ENCODE measurements at places on chromosomes 1 and 21.
A peak's percentile ranks its signal among the peaks of the same experiment; 100 is the strongest.

- no peak for DNase-seq
Observed at GRCh38 chr21:27713154-27714109, 746.5 kb upstream of the ADAMTS5 start.

- no peak for DNase-seq
Observed at GRCh38 chr1:92543131-92544055, 56.7 kb upstream of the GFI1 start.

DNA sequence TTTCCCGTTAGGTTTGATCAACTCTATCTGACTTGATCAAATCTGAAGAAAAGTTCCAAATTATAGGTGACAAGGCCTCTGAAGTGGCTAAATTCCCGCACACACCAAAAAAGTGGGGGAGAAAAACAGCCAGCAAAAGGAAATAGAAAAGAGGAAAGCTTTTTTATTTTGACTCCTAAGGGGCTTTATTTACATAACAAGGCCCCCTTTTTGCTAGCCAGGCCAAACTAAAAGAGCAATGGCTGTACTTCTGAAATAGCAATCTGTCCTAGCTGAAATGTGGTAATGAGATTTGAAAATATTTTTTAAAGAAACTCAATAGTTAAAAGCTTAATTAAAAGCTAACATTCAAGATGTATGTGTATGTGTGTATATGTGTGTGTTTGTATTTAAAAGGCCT is 311.5 kb upstream of the POGK start:
- no peak for DNase-seq

DNA sequence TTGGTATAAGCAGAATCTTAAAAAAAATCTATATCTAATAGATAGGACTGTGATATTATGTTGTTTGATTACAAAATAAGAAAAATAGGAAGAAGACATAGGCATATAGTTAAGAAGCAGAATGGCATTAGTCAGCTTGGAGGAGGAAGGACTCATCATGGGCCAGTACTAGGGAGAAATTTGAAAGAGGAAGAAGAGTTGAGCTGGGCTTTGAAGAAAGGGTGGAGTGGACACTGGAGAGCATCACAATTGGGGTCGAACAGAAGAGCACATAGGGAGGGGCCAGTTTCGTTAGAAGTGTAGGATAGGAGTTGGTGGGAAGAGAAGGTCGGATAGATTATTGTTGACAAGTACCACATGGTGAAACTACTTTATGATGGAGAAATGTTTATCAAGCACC is 129.3 kb downstream of the CACHD1 start:
- no peak for DNase-seq

GRCh38 chr21:35643176-35643575 is 417.1 kb downstream of the SETD4 start:
- DNase-seq = no peak

DNA sequence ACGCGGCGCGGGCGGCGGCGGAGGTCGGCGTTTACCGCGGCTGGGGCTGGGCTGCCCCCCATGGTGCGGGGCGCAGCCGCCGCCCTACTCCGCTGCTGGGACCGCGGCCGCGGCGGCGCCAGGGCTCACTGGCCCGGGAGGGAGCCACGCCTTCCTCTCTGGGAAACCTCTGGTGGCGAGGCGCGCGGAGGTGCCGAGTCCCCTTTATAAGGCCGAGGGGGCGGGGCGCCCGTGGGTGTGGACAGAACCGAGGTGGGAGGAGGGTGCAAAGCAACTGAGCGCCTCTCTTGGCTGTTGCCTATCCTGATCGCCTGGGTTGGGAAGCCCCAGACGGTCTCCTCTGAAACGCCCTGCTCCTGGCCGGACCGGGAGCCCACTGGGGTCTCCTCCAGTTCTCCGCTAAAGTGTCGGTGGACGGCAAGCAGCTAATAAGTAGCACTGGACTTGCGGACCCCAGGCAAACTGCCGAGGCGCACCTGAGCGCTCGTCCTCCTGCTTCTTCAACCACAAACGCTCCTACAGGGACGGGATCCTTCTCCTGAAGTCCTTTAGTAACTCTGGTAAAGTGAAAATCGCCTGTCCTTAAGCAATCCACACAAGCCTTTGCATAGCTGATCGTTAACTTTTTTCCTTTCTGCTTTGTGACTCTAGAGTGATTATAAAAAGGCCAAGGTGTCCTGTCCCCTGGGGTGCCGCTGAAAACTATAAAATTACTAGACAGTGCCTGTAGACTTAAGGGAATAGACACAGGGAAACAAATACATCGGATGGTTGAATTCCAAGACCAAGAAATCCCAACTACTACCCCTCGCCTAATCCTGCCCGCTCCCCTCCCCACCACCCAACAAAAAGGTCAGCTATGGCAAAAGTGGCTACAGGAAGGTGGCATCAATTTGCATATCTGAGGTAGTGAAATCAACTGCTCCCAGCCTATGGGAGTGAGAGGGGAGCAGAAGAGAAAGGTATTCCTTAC is at the start of gene PTGER3:
Gene PTGER3, minus strand, starts transcription at position 182 of the 973 bp plus-strand sequence. CDS start 239 bp downstream, outside the sequence.
- no peak for DNase-seq

GRCh38 chr1:29222686-29223085 is 8.0 kb downstream of the MECR start:
- DNase-seq = no peak

GRCh38 chr1:64235910-64236309 is 32.5 kb downstream of the UBE2U start:
- no peak for DNase-seq

DNA sequence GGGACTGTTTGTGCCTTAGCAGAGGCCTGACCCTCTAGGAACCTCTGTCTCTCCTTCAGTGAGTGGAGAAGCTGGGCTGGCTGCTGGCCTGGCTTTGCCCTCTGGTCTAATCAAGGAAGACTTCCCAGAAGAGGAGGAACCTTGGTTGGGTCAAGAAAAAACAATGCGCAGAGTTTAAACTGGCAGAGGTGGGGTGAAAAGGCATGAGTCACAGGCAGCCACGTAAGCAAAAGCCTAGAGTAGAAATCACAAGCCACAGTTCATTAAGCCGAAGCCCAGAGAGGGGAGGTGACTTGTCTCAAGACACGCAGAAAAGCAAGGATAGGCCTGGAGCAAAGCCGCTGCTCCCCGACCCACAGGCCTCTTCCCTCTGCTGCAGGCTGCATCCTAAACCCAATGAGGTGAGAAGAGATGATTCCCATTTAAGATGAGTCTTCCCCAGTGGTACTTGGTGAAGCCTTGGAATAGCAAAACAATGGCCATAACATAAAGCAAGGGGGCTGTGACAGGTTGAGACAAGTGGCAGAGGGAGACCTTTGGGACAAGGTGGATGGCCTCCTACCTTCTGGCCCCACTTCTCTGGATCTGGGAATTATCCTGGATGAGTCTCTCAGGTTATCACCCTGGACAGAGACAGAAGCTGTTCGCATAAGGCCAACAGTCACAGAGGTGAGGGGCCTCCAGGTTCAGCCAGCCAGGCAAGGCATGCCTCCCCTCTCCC is 7.7 kb downstream of the PDZK1IP1 start:
- DNase-seq = peak; percentile 67

DNA sequence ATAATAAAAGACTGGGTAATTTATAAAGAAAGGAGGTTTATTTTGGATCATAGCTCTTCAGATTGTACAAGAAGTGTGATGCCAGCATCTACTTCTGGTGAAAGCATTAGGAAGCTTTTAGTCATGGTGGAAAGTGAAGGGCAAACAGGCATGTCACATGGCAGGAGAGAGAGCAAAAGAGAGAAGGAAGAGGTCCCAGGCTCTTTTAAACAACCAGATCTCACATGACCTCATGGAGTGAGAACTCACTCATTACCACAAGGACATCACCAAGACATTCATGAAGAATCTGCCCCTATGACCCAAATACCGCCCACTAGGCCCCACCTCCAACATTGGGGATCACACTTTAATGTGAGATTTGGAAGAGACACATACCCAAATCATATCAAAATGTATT is 10.0 kb downstream of the RPTN start:
- no peak for DNase-seq

- DNase-seq = no peak
Observed at GRCh38 chr1:207867136-207868109, 43.5 kb downstream of the CD34 start.

DNA sequence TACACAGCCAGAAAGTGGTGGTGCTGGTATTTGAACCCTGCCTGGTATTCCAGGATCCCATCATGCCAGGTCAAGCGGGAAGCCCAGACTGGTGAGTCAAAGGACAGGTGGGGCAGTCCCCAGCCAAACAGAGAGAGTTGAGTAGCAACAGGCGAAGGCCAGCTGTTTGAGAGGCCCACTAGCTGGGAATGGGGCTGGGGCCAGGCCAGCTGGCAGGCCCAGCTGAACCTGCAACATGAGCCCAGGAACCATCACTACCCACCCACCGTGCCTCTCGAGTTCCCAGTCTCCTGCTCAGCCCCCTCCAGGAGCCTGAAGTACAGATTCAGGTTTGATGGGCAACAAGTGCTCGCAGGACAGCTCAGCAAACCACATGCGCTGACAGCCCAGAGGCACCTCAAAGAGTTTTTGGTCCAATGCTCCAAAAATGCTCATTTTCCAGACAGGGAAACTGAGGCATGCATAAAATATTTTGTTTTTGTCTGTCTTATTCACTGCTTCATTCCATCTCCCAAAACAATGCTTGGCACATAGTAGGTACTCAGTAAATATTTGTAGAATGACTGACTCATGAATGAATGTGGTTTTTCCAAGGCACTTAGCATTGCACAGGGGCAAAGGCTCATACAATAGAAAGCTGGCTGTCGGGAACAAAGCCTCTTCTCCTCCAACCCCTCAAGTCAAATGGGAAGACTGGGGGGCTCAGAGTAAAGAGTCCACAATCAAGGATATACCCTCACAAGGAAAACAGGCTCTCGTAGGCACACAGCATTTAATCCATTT is 42.5 kb upstream of the CLIC4 start:
- no peak for DNase-seq

DNA sequence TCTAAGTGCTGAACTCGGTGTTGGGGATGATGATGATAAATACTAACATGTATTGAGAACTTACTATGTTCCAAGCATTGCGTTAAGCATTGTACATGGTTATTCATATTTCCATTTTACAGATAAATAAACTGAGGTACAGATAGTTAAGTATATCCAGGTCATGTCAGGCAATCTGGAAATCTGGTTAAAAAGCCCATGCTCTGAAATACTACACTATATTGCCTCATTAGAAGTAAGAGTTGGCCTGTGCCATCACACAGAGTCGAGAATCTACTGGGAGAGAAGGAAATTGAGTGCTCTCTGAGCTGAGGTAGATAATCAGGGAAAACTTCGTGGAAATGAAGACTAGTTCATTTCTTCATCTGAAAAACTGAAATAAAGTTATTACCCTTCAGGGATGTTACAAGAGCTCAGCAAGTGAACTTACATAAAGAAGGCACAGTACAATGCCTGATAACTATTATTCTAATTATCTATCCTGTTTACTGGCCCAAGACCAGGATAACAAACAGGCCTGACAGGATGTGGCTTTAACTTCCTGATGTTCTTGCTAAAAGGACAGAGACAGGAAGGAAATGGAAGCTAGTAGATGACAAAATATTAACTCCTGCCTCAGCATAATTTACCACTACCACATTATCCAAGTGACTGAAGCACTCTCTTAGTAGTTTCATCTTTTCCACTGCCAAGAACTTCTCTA is 85.6 kb downstream of the EPS15 start:
- DNase-seq = no peak

DNA sequence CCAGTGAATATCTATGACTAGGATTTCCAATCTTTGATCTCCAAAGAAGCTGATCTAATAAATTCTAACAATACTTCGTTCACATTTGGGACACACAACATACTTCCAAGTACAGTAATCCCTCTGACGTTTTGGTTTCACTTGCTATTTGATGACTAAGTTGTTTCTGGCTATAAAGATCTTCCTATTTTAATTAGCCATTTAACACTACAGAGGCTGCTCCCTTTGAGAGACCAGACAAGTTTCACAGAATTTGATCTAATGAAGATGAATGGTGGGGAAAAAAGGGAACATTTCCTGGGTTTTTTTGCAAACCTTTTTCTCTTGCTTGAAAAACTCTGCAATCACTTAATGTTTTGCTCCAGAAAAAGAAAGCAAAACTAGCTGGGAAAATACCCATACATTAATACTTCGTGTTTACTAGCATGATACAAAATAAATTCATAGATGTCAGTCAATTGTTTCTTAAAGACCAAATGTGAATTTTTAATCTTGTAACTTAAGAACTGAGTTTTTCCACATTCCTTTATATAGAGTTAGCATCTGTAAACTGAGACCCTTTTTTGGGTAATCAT is 28.0 kb upstream of the GLIS1 start:
- no peak for DNase-seq

DNA sequence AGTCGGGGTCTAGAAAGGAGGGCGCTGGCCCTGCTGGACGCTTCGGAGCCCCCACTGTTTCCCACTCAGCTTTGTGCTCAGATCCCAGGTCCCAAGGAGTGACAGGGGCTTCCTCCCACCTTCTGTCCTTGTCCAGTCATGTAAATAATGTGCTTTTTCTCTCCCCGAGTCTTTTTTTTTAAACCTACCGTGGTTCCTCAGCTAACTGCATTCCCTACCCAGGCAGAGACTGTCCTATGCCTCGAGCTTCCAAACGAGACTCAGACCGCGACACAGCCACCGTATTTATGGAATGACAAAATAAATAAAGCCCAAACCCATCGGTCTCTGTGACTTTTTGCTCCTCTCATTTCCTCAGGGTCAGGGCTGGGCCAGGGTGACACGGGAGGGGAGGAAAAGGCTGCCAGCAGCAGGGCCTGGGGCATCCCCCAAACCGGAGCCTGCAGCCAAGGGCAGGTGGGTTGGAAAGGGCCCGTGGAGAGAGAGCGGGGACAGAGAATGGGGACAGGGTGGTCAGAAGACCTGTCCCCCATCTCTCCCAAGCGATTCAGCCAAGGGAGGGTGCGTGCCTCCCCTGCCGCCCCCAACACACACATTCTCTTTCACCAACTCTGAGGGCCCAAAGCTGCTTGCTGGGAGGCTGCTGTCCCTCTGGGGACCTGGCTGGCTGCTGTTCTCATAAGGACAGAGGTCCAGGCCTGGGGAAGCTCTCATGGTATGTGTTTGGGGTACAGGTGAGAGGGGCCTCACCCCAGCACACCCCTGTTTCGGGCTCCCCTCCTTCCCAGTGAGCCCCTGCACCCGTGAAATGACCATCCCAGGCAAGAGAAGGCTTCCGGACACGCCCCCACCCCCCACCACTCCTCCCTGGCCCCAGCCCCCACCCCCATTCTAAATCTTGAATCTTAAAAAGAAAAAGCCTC is 55.4 kb downstream of the KCNAB2 start:
- DNase-seq = no peak

DNA sequence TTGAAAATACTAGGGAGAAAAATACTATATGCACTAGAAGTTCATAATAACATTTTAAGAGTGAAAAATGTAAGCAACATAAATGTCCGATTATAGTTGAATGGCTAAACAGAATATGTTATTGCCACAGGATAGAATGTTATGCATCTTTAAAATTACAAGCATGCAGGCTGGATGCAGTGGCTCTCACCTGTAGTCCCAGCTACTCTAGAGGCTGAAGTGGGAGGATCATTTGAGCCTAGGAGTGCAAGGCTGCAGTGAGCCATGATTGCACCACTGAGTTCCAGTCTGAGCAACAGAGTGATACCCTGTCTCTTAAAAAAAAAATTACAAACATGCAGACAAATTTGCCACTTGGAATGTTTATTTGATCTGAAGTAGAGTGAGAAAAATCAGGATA is 3.0 kb upstream of the BATF3 start:
- DNase-seq = no peak

GRCh38 chr1:234321231-234321630 is 52.0 kb upstream of the COA6 start:
- no peak for DNase-seq
